ENCODE measurements at places on chromosomes 4 and X.
A peak's percentile ranks its signal among the peaks of the same experiment; 100 is the strongest.

GRCh38 chrX:27445438-27445837 lies 17.7 kb downstream of the PPP4R3C start:
- no peak for DNase-seq

GRCh38 chrX:43969504-43970501 lies 3.4 kb downstream of the NDP start:
- DNase-seq, result no peak

DNA sequence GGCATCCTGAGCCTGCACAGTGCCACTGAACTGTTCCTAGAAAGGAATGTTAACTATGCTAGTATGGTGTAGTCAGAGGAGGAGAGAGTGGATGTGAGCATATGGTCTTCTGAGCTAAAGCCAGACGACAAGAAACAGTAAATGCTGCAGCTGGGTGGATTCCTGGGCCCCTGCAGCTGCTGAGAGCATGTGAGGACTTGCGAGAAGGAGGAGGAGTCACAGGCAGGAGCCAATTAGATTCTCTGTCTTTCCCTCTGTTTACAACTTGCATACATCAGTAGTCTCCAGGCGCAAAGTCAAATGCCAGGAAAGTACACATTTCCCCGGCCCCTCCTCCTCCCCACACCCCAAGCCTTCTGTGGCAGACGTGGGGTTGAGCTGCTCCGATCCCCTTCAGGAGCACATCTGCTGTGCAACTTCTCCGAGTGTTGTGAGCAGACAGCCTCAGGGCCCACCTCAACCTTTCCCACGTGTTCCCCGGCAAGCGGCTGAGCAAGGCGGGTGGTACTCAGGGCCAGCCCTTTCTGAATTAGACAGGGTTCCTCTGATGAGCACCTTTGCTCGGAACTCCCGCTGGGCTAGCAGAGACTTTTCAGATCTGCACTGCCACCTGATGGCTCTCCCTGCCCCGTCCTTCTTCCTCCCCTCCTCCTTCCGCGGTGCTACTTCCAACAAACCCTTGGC lies 108.7 kb upstream of the ATP6AP2 start:
- DNase-seq, result no peak

GRCh38 chrX:134684956-134685355 lies 26.7 kb upstream of the PLAC1 start:
- no peak for DNase-seq

DNA sequence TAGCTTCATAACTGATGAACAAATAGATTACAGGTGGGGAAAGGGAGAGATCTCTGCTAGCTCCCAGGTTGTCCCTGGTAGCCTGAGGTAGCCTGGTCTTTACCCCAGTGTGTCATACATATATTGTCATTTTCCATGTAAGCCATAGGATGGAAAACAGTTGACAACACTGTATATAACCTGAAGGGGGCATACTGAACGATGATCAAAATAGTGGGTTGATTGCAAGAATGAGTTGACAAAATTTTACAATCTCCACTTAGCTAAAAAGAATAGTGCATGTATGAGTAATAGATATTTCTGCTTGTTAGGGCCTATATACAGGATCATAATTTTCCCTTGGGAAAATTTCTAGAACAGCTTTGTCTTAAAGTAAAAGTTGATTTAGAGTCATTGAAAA lies 304.1 kb upstream of the HAND2 start:
- DNase-seq, result no peak

DNA sequence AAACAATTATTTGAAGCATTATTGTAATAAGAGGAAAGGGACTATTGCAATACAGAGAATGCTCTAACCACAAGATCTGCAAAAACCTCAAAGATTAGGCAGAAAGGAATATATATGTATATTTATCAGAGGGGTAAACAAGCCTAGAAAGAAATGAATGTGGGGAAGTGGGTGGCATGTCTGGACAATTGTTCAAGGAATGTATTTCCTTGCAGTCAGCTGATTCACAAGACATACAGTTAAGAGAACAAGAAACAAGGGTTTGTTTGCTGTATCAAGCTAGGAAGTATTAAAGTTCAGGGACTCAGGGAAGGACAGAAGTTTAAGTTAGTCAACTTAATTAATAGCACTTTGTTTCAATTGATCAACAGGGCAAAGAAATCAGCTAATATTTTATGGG lies 514.7 kb downstream of the CENPC start:
- no peak for DNase-seq

DNA sequence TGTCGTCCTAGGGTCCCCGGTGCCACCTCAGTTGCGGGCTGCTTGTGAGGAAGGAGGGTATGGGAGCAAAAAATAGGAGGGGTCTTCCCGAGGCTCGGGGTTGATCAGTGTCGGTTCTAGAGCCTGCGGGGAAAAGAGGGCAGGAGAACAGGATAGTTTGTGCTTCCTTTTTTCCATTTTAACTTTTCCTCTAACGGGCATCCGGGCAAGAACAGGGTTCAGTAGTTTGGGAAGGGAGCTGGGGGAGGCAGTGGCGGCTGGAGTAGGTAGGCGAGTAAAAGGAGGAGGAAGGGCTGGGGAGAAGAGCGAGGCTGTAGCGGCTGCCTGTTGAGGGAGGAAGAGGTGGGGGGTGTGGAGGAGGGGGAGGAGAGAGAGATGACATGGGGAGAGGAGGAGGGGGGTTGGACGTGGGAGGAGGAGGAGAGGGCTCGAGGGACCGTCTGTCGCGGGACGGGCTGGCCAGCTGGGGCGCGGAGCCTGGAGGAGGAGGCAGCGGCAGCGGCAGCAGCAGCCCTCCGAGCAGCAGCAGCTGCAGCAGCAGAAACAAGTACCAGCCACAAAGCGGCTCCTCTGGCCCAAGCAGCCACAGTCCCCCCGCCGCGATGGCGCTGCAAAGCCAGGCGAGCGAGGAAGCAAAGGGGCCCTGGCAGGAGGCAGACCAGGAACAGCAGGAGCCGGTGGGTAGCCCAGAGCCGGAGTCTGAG lies at the start of gene SLC16A2:
SLC16A2 (plus strand) TSS at position 458 of the 704 bp plus-strand sequence; CDS start at position 603, 145 bp downstream.
- peak; percentile 14 for DNase-seq

- DNase-seq, result no peak
Observed at GRCh38 chr4:18664171-18664570, 642.6 kb upstream of the LCORL start.

DNA sequence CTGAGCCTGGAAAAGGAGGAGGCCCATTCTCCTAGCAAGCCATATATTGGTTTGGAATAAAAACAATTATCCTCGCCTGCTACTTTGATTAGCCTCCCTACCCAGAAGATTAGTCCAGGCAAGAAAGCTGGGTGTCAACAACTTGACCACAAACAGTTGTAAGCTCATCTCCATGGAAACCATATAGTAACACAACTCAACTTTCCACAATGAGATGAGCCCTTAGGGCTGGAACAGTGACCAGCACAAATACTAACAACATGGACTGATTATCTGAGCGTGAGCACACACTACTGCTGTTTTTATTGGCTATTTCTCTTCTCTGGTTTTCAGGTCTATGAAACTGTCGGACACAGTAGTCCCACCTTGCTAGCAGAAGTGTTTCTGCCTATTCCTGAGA lies 80.8 kb downstream of the CC2D2A start:
- no peak for DNase-seq

- DNase-seq, result no peak
Observed at GRCh38 chr4:64503945-64504675, 94.9 kb upstream of the TECRL start.

GRCh38 chrX:112786076-112786475 lies 54.6 kb downstream of the AMOT start:
- DNase-seq, result no peak

DNA sequence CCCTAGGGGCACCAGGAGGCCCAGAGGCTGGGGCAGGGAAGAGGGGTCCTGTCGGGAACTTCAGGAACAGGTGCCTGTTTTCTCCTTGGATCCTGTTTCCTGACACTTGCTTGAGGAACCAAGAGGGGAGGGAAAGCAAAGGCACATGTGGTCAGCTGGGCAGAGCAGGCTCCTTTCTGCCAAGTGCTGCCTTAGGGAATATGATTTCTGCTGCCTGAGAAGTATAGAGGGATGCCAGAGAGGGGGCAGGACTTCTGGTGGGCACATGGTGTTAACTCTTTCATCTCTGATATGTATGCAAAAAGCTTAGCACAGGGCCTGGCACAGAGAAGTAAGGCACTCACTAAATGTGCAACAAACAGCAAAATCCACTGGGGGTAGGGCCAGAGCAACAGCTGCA lies 51.2 kb upstream of the PJA1 start:
- no peak for DNase-seq

- DNase-seq, result no peak
Observed at GRCh38 chr4:181536811-181537434, 706.3 kb upstream of the TENM3 start.

DNA sequence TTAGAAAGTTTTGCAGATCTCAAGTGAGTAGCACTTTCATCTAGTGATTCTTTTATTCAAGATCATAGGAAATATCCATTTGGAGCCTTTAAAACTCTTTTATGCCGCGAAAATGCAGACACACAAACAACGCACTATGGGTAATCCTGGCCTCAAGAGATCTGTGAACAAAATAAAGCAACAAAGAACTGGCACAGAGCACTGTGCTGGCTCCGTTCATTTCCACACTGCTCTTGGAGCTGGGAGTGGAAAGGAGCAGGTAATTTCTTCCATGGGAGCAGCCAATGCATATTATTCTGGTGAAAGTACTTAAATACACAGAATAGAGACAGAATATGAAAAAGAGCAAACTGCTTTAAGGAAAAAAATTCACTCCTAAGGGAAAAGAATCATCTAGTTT lies 172.7 kb upstream of the FRG1 start:
- no peak for DNase-seq

- no peak for DNase-seq
Observed at GRCh38 chr4:182918044-182918607, 940 bp upstream of the DCTD start.

DNA sequence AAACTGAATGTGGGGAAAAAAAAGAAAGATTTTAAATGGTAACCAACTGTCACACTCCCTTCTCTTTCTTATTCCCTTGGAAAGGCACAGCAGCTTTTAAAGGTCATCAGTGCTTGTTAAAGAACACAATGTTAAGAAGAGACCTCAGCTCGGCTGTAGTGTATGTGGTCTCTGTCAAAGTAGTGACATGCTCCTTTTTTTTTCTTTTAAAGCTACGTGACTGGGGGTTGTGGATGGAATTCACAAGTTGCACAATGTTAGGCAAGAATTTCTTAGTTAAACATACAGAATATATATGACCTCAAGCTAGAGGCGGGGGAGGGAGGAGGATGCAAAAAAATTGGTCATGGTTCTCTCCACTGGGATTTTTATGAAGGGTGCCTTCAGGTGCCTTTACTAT lies 45.6 kb downstream of the OCRL start:
- DNase-seq, result no peak

DNA sequence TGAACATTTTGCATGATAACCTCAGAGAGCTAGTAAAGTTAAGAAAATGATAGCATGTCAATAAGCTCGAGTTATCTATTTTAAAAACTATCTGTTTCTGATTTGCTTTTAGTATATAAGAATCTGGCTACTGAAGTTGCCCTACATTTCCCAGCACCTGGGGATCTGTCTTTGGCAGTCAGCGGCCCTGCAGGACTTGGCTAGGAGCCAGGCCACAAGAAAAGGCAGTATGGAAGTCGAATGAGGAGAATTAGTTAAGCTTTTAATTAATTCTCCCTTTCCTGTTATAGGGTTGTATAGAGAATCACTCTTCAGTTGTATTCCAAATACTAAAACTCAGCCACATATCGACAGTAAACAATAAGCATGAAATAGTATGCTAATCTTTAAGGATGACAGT lies 22.7 kb downstream of the POU4F2 start:
- DNase-seq, result no peak

GRCh38 chr4:189420572-189420971 lies 520.1 kb upstream of the FRG1 start:
- no peak for DNase-seq

- DNase-seq, result no peak
Observed at GRCh38 chrX:129957241-129958082, 25.0 kb upstream of the BCORL1 start.

GRCh38 chr4:171785388-171785787 lies 27.8 kb upstream of the GALNTL6 start:
- DNase-seq, result no peak

GRCh38 chr4:177119021-177119471 lies 190.6 kb upstream of the NEIL3 start:
- no peak for DNase-seq

DNA sequence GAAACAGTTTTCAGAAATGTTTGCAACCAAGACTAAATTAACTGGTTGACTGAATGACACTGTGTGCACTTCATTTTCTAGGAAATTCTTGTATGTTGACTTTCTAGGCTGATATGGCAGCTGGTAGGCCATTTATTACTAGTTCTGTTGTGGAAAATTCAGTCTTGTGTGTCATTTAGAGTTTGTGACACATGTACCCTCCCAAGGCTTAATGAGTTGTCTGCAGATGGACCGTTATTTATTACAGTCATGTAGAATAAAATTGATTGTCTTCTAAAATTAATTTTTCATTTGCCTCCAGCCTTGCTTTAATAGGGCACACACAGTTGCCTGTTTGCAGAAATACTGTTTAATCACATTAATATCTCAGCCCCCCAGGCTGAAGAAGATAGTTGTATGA lies 30.7 kb downstream of the DACH2 start:
- DNase-seq, result no peak

GRCh38 chr4:6155996-6156750 lies 44.2 kb downstream of the JAKMIP1 start:
- DNase-seq, result no peak

DNA sequence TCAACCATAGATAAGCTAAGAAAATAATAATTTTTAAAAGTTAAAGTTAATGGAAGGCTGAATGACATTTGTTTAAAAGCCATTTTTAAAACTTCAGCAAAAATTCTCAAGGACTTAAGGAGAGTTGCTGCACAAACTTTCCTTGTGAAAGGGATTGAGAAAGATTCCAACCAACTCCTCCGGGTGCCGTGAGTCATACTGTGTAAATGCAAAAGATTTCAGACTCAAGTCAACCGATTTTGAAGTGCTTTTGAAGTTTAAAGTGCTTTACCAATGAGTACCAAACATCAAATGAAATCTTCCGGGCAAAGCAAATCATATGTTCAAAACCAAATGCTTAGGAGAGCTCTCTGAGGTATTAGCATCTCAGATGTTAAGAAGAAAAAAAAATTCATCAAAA lies 31.4 kb downstream of the VCX2 start:
- no peak for DNase-seq

DNA sequence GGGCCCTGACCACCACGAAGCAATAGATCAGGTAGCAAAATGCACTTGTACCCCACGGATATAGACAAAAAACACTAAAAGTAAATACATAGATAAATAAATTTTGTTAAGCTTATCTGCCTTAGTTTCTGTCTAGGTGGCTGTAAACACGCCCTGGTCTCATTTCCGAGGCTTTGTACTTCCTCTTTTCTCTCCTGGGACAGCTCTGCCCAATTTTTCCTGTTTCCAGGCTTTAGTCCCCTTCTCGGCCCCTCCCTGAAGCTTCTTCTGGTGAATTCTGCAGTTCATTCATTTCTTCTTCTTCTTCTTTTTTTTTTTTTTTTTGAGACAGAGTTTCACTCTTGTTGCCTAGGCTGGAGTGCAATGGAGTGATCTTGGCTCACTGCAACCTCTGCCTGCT lies 73.4 kb upstream of the STOX2 start:
- no peak for DNase-seq

Data from stimulated activated CD4-positive, alpha-beta T cell treated with anti-CD3 and anti-CD28 coated beads, Interleukin-12 subunit alpha, Interleukin-12 subunit beta, amount 100 ng/mL, for 48 hours (primary cell).